Fibroblast of skin of back (primary cell): ENCODE measurements at places on chromosomes 1 and 21.

GRCh38 chr1:229230140-229230892, 40.6 kb upstream of the RAB4A start:
- no peak for DNase-seq

- no peak for DNase-seq
These were observed 2.0 kb downstream of the MPZL1 start for GRCh38 chr1:167723707-167724323.

GRCh38 chr1:245576323-245576722, 421.5 kb downstream of the KIF26B start:
- no peak for DNase-seq

- no peak for DNase-seq
These were observed 26.8 kb downstream of the NFIA start for GRCh38 chr1:61109158-61109557.

DNA sequence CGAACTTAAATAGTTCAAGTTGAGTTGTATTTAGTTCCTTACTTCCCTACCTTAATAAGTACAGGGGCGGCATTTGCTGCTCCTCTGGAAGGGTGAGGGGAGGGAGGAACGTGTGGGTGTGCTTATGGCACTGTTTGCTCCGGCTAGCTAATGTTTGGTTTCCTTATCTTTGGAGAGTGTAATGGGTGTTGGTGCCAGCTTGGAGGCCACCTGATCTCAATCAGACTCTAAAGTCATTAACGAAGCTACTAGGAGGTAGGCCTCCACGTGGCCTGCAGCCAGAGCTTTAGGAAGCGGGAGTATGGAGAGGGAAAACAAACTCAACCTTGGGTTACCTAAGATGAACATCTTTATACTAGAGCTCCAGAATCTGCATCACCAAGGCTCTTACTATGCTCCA, 43.0 kb upstream of the RAP1A start:
- DNase-seq = no peak

DNA sequence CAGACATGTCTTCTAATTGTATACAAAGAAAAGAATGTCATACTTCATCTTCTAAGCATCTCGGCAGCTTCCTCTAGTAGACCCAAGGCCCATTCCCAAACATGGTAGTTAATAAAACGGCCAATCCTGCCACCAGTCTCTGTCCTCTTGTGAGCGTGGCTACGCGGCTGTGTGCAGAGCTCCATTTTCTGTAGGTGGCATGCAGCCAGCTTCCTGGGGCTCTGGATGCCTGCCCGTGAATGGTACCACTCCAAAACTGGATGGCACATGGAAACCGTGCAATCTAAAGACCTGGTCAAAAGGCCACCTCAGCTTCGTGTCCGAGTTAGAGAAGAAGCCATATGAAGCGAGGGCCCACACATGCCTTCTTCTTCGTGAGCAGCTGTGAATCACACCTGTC, 110.7 kb downstream of the SIPA1L2 start:
- no peak for DNase-seq

GRCh38 chr1:65435987-65436386, 15.5 kb downstream of the LEPR start:
- DNase-seq = peak; percentile 70

- DNase-seq = peak; percentile 55
These were observed 3.3 kb upstream of the F3 start for GRCh38 chr1:94544706-94545490.

GRCh38 chr1:66729119-66729518, 23.1 kb upstream of the DYNLT5 start:
- DNase-seq = no peak

DNA sequence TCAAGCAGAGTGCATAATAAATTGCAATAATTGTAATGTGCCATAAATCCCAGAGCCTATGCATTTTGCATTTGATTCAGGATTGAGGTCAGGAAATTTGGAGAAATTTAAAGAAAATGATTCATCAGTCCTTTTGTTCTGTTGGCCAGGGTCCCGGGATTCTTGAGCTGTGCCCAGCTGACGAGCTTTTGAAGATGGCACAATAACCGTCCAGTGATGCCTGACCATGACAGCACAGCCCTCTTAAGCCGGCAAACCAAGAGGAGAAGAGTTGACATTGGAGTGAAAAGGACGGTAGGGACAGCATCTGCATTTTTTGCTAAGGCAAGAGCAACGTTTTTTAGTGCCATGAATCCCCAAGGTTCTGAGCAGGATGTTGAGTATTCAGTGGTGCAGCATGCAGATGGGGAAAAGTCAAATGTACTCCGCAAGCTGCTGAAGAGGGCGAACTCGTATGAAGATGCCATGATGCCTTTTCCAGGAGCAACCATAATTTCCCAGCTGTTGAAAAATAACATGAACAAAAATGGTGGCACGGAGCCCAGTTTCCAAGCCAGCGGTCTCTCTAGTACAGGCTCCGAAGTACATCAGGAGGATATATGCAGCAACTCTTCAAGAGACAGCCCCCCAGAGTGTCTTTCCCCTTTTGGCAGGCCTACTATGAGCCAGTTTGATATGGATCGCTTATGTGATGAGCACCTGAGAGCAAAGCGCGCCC, 8.7 kb downstream of the PROX1 start:
- DNase-seq = no peak
